ENCODE measurements at places on chromosomes 11 and 22. TPM values are rescaled to one million over a fixed set of nuclear protein-coding genes. Genes with fewer than 3 reads are reported as not detected.

Gene OR2AG2
- 0.62 TPM for total RNA-seq

- no peaks in the 10 kb centered on the region for H3K4me1 ChIP-seq
- H3K27ac ChIP-seq: no peak overlapping the region
- no peaks in the 10 kb centered on the region for H3K27me3 ChIP-seq
- no peak overlapping the region for H3K4me3 ChIP-seq
Observed at GRCh38 chr11:116357784-116358544, 414.8 kb downstream of the BUD13 start.

DNA sequence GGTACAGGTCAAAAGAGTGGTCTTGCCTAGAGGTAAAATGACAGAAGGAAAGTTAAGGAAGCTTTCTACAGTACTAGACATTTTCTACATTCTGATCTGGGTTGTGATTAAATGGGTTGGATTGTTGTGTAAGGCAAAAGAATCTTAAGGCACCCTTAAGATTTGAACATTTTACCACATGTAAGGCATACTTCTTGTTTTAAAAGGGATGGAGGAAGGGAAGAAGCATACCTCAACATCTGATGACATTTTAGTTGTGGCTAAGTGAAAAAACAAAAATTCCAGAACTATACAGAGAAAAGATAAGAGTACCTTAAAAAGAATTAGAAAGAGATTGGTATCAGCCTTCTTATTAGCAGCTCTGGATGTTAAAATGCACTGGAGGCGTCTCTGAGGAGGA lies 356.0 kb upstream of the CADM1 start:
- no peaks in the 10 kb centered on the region for H3K27me3 ChIP-seq
- H3K4me3 ChIP-seq: no peak overlapping the region
- H3K36me3 ChIP-seq: no peaks in the 10 kb centered on the region
- no peak for DNase-seq
- no peak overlapping the region for H3K27ac ChIP-seq

Gene CCND1
- total RNA-seq: 17.2 TPM

Gene NFAM1
- 0.05 TPM for total RNA-seq

Gene KRTAP5-8
- total RNA-seq: not detected

Gene C11orf97
- not detected for total RNA-seq

- H3K27ac ChIP-seq: no peak overlapping the region
- peaks cover 18% of the 10 kb centered on the region for H3K27me3 ChIP-seq
- DNase-seq: no peak
Observed at GRCh38 chr11:9022961-9023680, 19.3 kb upstream of the NRIP3 start.

DNA sequence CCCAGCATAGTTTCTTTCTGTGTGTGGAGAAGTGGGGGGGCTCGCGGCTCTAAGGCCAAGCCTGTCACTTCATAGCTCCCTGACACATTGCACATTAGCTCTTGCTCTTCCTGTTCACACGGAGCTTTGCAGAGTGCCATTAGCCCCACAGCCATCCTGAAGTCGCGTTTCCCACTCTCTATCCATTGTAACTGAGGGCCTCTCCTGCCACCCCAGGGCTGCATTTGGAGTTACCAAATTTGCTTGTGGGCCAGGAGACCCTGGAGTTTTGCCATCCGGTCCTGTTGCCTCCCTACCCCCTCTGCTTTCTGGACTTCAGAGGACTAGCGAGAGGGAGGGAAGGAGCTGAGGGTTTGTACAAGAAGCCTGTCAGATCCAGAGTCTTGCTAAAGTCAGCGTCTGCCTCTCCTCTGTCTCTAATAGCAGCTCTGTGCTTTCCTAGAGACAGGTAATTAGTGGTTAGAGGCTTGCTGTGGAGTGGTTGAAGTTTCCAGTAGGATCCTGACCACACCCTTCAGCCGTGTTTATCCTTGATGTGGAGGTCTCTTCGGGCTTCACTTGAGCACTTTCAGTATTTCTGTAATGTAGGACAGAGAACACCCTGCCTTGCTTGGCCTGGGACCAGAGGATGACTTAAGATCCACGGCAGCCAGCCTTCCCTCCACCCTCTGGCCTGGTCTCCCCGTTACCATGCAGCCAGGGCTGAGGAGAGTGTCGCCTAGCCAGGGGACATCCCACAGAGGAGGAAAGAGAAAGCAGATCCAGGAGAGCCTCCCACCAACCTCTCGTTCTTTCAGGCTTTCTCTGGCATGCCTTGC lies 14.1 kb downstream of the DCPS start:
- peak overlapping the region; percentile 80 for H3K27ac ChIP-seq
- peak; percentile 72 for DNase-seq
- H3K4me3 ChIP-seq: peak overlapping the region; percentile 56
- peaks cover 38% of the 10 kb centered on the region for H3K36me3 ChIP-seq
- no peaks in the 10 kb centered on the region for H3K27me3 ChIP-seq

Gene PRAME
- not detected for total RNA-seq

Gene JRKL
- total RNA-seq: 9.9 TPM

Gene BRSK2
- 0.97 TPM for total RNA-seq

DNA sequence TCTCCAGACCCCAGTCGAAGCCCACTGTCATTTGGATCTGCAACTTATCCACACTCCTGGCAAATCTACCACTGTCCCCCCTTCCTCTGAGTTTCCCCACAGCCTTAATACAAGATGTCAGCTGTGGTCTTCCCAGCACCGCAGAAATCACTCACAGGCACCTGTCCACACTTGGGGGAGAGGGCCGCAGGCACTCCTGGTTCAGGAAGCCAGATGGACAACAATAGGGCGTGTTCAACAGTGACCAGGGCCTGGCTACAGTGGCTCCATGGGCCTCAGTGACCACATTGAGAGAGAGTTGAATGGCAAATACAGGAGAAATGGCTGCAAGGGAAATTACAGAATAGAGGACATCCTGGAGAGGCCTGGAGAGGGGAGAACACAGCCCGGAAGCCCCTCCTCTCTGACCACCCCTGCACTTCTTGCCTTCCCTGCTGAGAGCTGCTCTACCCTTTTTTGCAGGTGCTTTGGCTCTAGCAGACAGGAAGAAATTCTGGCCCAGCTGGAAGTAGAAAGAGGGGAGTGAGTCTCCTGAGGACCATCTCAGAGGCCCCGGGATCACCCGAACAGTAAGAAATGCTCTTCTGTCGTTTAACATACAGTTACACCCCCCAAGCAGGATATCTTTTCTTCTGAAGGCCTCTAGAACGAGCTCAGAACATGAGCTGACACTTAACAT lies 164.6 kb downstream of the FEZ1 start:
- H3K27me3 ChIP-seq: peaks cover 14% of the 10 kb centered on the region
- H3K4me1 ChIP-seq: no peaks in the 10 kb centered on the region
- H3K4me3 ChIP-seq: no peak overlapping the region
- no peak for DNase-seq
- no peaks in the 10 kb centered on the region for H3K36me3 ChIP-seq
- H3K27ac ChIP-seq: no peak overlapping the region

- H3K27me3 ChIP-seq: peaks cover 1% of the 10 kb centered on the region
- H3K36me3 ChIP-seq: no peaks in the 10 kb centered on the region
- no peak overlapping the region for H3K27ac ChIP-seq
- DNase-seq: no peak
- no peak overlapping the region for H3K4me3 ChIP-seq
Observed at GRCh38 chr11:11072067-11072466, 214.2 kb upstream of the ZBED5 start.

GRCh38 chr22:39429916-39430575 lies 26.8 kb upstream of the MGAT3 start:
- no peak overlapping the region for H3K4me3 ChIP-seq
- peaks cover 25% of the 10 kb centered on the region for H3K36me3 ChIP-seq
- H3K27ac ChIP-seq: no peak overlapping the region
- no peak for DNase-seq
- no peaks in the 10 kb centered on the region for H3K4me1 ChIP-seq

Gene KCNJ1
- not detected for total RNA-seq

GRCh38 chr11:9073466-9074225 lies 17.8 kb downstream of the SCUBE2 start:
- peaks cover 38% of the 10 kb centered on the region for H3K27me3 ChIP-seq
- peaks cover 2% of the 10 kb centered on the region for H3K4me1 ChIP-seq
- no peak overlapping the region for H3K4me3 ChIP-seq
- H3K27ac ChIP-seq: no peak overlapping the region

Gene TMEM258
- total RNA-seq: 187 TPM

Gene DDI1
- total RNA-seq: not detected

Measured in activated CD4-positive, alpha-beta T cell treated with anti-CD3 and anti-CD28 coated beads, Interleukin-2, amount 10 ng/mL, durations not matched to agents 24 days and 14 days (primary cell).